Left lung (tissue), 14 donors: ENCODE measurements at places on chromosomes 7 and 10. TPM values are rescaled to one million over a fixed set of nuclear protein-coding genes. Genes with fewer than 3 reads are reported as not detected.

Gene IPMK
- 4.7 TPM for total RNA-seq

Gene ACSL5
- total RNA-seq: 82.5 TPM

Gene CDNF
- total RNA-seq: 0.71 TPM

Gene OR6V1
- total RNA-seq: not detected

Gene EFCAB10
- total RNA-seq: 5.0 TPM

Gene CRYGN
- total RNA-seq: not detected

Gene NODAL
- not detected for total RNA-seq

Gene LIPF
- not detected for total RNA-seq

DNA sequence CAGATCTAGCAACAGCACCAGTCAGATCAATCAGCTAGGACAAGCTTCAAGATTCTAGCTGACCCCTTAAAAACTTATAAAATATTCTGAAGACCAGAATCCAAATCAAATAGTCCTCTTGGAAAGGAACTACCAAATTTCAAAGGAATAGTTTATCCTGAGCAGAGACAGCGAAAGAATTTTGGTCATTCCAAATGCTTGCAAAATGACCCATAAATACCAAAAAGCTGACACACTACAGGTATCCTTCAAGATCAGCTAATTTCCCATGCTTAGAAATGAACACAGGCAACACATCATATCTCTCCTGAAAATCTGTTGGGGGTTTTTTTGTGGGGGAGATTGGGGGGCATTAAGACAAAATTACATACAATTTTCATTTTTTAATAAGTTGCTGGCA lies 78.8 kb downstream of the PDSS1 start:
- no peaks in the 10 kb centered on the region for H3K27me3 ChIP-seq
- no peak for DNase-seq
- no peak overlapping the region for H3K4me3 ChIP-seq
- no peak overlapping the region for H3K27ac ChIP-seq
- H3K4me1 ChIP-seq: no peaks in the 10 kb centered on the region

DNA sequence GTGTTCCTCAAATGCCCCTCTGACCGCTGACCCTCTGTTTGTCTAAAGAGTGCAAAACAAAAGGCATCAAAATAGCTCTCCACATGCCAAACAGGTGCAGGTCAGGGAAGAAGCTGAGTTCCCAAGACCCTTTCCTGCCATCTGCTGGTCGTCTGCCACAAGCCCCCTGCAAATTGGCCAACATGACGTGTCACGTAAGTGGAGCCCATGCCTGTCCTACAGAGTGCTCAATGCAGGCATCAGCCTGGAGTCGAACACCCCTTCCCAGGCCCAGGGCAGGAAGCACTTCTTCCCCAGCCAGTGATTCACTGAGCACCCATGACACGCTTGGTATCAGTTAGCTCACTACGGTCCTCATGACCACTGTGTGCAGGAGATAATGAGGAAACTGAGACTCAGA lies 14.1 kb downstream of the TMEM72 start:
- no peaks in the 10 kb centered on the region for H3K27me3 ChIP-seq
- H3K4me3 ChIP-seq: no peak overlapping the region
- H3K27ac ChIP-seq: no peak overlapping the region
- DNase-seq: no peak
- no peaks in the 10 kb centered on the region for H3K36me3 ChIP-seq

DNA sequence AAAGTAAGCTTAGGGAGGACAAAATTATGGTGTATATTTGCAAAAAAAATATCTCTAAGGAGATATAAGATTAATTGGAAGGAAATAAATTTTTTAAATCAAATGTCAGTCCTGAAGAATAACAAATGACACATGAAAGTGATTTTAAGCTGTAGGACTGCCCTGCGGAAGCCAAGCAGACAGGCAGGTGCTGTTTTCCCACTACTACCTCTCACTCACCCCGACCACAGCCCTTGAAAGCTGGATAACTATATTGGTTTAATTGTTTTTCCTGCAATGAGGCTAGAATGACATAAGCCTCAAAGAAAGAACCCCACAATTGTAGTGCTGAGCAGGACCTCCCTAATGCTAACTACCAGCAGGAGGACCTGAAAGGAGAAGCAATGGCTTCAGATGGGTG lies 68.6 kb upstream of the VIPR2 start:
- no peaks in the 10 kb centered on the region for H3K36me3 ChIP-seq
- H3K4me3 ChIP-seq: no peak overlapping the region
- no peaks in the 10 kb centered on the region for H3K4me1 ChIP-seq

DNA sequence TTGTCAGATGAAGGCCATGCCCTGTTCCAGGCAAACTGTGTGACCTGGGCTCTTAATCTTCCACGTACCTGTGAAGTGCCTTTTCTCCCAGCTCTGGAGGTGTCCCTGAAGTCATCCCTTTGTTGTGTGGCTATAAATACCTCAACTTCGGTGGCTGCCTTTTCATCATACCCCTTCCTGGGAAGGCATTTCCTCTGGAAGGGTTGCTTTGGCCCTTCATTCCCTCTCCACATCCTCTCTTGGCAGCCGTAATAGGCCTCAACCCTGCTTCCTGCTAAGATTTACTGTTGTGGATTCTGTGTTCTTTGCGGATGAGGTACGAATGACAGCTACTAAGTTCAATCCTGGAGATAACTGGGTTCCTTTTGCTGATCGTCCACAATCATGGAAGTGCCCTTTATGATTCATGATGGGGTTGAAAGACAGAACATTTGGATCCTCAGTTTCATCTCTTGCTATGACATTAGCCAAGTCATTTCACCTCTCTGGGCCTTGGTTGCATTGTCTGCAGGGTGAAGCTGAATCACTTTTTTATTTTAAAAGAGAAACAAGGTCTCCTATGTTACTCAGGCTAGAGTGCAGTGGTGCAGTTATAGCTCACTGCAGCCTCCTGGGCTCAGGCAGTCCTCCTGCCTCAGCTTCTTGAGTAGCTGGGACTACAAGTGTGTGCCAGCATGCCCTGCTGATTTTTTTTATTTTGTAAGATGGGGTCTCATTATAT lies 23.6 kb downstream of the FKBP6 start:
- H3K4me1 ChIP-seq: no peaks in the 10 kb centered on the region
- no peak for DNase-seq
- no peaks in the 10 kb centered on the region for H3K27me3 ChIP-seq
- H3K4me3 ChIP-seq: no peak overlapping the region

- H3K4me3 ChIP-seq: no peak overlapping the region
- H3K27me3 ChIP-seq: no peaks in the 10 kb centered on the region
- peak overlapping the region; percentile 21 for H3K27ac ChIP-seq
These were observed 56.1 kb downstream of the ATAD1 start for GRCh38 chr10:87761892-87762291.

- H3K27ac ChIP-seq: no peak overlapping the region
- H3K36me3 ChIP-seq: no peaks in the 10 kb centered on the region
These were observed 6.5 kb downstream of the ASB13 start for GRCh38 chr10:5659702-5660528.

DNA sequence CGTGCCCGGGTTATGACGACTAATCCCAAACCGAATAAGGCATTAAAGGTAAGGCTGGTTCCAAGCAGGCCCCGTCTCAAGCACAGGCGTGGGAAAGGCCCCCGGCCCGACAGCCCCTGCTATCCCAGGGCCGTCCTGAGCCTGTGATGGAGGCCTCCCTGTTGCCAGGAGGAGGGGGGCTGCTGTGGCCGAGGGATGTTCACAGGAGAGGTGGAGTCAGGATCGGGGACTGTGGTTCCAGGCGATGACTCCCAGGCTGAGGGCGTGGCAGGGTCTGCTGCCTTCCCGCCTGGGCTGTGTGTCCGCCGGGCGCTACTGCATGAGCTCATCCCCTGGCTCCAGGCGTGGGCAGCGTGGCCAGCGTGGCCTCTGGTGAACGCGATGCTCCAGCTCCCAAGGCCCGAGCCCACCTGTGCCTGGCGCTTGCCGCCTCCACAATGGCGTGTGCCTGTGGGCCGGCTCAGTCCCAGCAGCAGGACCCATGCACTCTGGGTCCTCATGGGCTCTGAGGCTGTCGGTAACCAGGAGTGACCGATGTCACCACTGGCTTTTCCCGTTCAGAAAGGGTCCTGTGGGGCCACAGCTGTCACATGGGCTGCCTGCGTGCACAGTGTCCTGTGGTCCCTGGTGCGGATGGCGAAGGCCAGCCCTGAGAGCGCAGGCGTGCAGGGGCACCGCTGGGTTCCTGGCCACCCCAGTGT lies 8.8 kb downstream of the MAFK start:
- H3K4me1 ChIP-seq: peaks cover 47% of the 10 kb centered on the region
- DNase-seq: no peak
- no peak overlapping the region for H3K27ac ChIP-seq
- peaks cover 79% of the 10 kb centered on the region for H3K36me3 ChIP-seq

- no peak overlapping the region for H3K27ac ChIP-seq
- no peak overlapping the region for H3K4me3 ChIP-seq
- H3K27me3 ChIP-seq: no peaks in the 10 kb centered on the region
- no peaks in the 10 kb centered on the region for H3K4me1 ChIP-seq
- no peak for DNase-seq
These were observed 64.4 kb downstream of the NRBF2 start for GRCh38 chr10:63197344-63198092.

- no peak for DNase-seq
- H3K27ac ChIP-seq: no peak overlapping the region
- H3K4me3 ChIP-seq: no peak overlapping the region
- H3K4me1 ChIP-seq: no peaks in the 10 kb centered on the region
These were observed 13.7 kb downstream of the BPGM start for GRCh38 chr7:134660242-134660785.

GRCh38 chr7:137932881-137933269 lies 69.0 kb downstream of the CREB3L2 start:
- no peak for DNase-seq
- H3K27ac ChIP-seq: peak overlapping the region; percentile 71
- no peak overlapping the region for H3K4me3 ChIP-seq
- H3K4me1 ChIP-seq: peaks cover 36% of the 10 kb centered on the region
- H3K36me3 ChIP-seq: no peaks in the 10 kb centered on the region
- H3K27me3 ChIP-seq: no peaks in the 10 kb centered on the region

DNA sequence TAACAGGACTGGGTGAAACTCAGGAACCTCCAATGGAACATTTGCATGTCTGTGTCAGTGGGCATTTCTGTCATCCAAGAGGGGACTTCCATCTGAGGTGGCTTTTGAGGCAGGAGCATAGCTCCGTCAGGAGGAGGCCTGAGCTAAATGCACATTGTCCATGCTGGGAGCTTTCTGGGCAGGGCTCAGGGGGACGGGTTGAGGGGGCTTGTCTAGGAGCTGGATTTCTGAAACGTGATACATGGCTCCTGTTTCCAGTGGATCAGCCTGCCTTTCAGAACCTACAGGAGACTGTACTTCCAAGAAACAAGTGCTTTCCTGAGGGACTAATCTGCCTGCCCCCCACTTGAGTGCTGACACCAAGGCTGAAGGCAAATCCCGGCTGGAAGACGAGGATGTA lies 40.5 kb upstream of the GDF10 start:
- H3K4me3 ChIP-seq: no peak overlapping the region
- no peak overlapping the region for H3K27ac ChIP-seq
- H3K27me3 ChIP-seq: no peaks in the 10 kb centered on the region
- DNase-seq: no peak

DNA sequence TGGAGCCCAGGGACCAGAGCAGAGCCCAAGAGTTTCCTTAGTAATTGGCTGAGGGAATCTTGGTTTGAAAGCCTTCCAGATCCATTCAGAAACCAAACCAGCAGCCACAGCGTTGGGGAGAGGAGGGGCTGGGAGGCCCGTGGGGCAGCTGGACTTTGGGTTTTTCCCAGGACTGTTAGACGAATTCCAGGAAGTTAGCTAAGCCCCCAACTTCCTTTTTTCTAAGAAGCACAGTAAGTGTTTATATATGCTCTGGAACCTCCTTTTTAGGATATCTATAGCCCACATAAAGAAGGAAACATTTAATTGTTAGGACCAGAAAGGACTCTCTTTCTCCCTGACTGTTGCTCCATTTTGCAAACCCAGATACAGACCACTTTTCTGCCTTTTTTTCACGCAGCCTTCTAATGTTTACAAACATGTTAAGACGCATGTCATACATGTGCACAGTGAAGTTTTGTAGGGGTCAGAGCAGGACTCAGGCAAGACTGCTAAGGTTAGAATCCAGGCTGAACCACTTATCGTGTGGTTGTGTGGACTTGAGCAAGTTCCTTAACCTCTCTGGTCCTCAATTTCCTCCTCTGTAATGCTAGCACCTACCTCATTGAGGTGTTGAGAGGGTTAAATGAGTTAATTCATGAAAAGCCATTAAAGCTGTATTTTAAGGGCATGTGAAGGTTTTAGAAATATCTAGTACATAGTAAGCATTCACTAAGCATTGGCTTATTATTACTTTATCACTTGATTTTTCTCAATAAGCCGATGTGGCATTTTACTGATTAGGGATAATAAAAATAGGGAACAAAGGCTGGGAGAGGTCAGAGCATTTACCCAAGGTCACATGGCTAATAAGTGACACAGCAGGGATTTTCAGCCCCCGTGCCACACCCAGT lies 42.4 kb downstream of the TBATA start:
- DNase-seq: peak; percentile 82
- peaks cover 31% of the 10 kb centered on the region for H3K4me1 ChIP-seq

DNA sequence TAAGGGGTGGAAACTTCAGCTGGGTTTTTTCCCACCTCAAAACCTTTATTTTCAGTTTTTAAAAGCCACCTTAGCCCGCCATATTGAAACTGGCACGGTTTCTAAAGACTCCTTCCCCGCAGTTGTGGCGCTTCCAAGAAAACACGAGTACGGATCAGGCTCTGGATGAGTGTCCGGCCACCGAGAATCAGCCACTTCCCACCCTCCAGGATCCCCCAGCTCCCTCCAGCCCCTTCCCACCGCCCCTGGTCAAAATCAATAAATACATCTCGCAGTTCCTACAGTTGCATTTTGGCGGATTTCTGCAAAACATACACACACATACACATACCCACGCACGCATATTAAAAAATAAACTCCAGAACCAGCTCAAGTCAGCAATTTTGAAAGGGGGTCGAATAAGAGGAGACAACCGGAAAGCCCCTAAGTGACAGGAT lies 1.1 kb downstream of the SFMBT2 start:
- no peak overlapping the region for H3K27ac ChIP-seq
- peak overlapping the region; percentile 69 for H3K4me3 ChIP-seq
- DNase-seq: no peak
- peaks cover 25% of the 10 kb centered on the region for H3K27me3 ChIP-seq
- peaks cover 15% of the 10 kb centered on the region for H3K4me1 ChIP-seq
- no peaks in the 10 kb centered on the region for H3K36me3 ChIP-seq

GRCh38 chr10:48931188-48931587 lies 8.5 kb downstream of the LRRC18 start:
- no peak overlapping the region for H3K27ac ChIP-seq
- no peak overlapping the region for H3K4me3 ChIP-seq
- H3K4me1 ChIP-seq: no peaks in the 10 kb centered on the region
- no peaks in the 10 kb centered on the region for H3K36me3 ChIP-seq

GRCh38 chr7:47827871-47828270 lies 120.4 kb downstream of the PKD1L1 start:
- H3K4me1 ChIP-seq: no peaks in the 10 kb centered on the region
- no peak for DNase-seq
- no peak overlapping the region for H3K27ac ChIP-seq
- H3K27me3 ChIP-seq: no peaks in the 10 kb centered on the region

- H3K4me3 ChIP-seq: no peak overlapping the region
- H3K36me3 ChIP-seq: no peaks in the 10 kb centered on the region
- no peak overlapping the region for H3K27ac ChIP-seq
- H3K27me3 ChIP-seq: no peaks in the 10 kb centered on the region
These were observed 87.5 kb downstream of the GSAP start for GRCh38 chr7:77328669-77329068.

- no peak overlapping the region for H3K27ac ChIP-seq
- H3K27me3 ChIP-seq: no peaks in the 10 kb centered on the region
- H3K36me3 ChIP-seq: peaks cover 12% of the 10 kb centered on the region
- no peak overlapping the region for H3K4me3 ChIP-seq
- no peaks in the 10 kb centered on the region for H3K4me1 ChIP-seq
These were observed 34.6 kb upstream of the SLIT1 start for GRCh38 chr10:97220355-97220754.
